ENCODE measurements at places on chromosomes 1 and 21.

- peak; percentile 24 for DNase-seq
These were observed 38.5 kb upstream of the PDE9A start for GRCh38 chr21:42614811-42615351.

DNA sequence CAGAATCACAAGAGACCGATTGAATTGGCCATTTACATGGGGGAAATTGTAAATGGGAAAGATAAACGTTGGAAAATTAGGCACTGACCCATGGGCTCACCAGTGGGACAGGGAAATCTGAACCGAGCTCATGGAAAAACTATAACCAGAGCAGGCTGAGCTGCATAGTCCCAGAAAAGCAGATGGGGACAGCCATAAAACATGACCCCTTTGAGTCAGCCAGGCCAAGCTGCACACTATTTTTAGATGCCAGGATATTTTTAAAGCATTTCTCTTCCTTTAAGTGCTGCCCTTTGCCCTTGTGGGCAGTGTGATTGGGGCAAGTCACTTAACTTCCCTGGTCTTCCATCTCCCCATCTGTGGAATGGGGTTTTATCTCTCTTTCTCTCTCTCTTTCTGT, 184.1 kb downstream of the FOXD2 start:
- DNase-seq = no peak

GRCh38 chr1:4027492-4028138, 127.5 kb upstream of the C1orf174 start:
- no peak for DNase-seq

GRCh38 chr1:225848030-225848955, 33.9 kb downstream of the TMEM63A start:
- DNase-seq = peak; percentile 45

GRCh38 chr1:180934563-180934962, 21.9 kb downstream of the KIAA1614 start:
- DNase-seq = no peak

GRCh38 chr1:165365341-165365740, 8.8 kb upstream of the LMX1A start:
- no peak for DNase-seq

- DNase-seq = no peak
These were observed 7.1 kb upstream of the GNPAT start for GRCh38 chr1:231233735-231234417.

DNA sequence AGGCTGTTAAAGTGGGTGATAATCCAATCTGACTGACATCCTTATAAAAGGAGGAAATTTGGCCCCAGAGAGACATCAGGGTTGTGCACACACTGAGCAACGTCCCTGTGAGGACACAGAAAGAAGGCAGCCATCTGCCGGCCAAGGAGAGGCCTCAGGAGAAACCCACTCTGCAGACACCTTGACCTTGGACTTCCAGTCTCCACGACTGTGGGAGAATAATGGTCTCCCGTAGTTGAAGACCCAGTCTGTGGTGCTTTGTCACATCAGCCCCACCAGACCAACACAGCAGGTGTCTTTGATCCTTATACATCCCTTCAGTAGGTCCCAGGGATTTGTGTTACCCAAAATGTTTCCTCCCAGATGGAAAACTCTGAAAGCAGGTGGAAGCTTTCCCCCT, 4.2 kb upstream of the DNAJC28 start:
- DNase-seq = no peak

DNA sequence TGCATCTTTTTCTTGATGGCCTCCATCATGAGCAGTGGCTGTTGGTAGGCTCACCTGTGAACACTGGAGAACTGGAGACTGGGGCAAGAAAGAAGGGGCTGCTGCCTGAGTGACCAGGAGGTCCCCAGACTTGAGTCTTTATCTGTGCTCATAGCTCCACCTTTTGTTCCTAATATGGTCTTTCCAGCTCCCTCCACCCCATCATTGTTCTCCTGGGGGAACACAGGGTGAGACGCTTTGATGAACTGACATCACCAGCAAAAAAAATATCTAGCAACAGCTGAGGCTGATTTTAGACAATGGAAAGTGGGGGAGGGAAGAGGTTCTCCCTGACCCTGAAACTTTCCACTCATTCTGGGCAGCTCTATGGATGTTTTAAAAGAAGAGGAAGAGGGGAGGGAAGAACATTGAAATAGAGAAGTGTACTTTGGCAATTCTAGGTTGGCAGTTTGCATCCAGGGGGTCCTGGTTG, at the start of gene TPM3:
TPM3 (minus strand) TSS at position 111 of the 472 bp plus-strand sequence; CDS start at position 29, 82 bp downstream.
- DNase-seq = no peak

DNA sequence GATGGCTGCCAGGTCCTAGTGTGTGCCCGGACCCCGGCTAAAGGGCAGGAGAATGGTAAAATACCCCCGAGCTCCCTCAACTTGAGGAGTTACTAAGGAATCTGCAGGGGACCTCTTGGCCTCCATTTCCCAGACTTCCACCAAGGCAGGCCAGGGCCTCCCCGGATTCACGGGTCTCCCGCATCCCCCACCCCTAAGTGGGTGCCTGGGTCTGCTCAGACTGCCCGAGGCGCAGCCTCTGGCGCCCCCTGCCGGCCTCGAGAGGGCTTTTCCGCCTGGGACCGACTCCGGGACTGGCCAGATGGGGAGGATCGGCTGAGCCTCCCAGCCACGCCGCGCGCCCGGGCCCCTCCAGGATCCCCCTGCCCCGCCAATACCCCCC, 1.7 kb downstream of the PLEKHG5 start:
- DNase-seq = peak; percentile 38

DNA sequence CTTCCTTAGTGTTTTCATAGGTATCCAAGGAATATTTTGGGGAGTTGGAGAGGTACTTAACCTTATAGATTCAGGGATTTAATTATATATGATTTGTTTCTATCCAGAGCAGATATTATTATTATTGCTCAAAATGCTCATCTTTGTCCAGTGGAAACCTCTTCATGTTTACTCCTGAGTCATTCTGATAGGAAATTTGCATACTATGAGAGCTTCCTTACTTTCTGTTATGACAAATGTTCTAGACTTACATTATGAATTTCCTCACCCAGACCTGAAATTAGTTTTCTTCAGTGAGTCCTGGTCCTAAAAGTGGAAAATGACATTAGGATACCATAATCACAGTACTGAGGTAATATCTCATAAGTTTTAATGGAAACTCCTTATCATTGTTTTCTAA, 57.5 kb upstream of the PLPPR5 start:
- DNase-seq = no peak

- no peak for DNase-seq
These were observed 37.1 kb downstream of the PIK3CD start for GRCh38 chr1:9688599-9688998.

DNA sequence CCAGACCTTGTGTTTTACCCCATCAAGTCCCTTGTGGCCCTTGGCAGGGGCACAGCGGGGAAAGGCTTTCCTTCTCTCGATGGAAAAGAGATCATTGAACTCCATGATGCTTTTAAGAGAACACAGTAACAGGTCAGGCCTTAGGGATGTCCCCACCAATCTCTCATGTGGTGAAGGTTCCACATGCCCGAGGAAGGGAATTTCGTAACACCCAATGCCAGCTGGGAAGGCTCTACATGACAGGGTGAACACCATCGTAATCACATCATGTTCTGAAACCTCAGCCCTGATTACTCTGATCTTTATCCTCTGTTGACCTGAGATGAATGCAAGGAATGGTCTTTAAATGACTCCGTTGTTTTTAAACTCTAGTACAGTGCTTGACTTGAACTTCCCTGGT, 105.5 kb upstream of the SPAG17 start:
- DNase-seq = no peak

DNA sequence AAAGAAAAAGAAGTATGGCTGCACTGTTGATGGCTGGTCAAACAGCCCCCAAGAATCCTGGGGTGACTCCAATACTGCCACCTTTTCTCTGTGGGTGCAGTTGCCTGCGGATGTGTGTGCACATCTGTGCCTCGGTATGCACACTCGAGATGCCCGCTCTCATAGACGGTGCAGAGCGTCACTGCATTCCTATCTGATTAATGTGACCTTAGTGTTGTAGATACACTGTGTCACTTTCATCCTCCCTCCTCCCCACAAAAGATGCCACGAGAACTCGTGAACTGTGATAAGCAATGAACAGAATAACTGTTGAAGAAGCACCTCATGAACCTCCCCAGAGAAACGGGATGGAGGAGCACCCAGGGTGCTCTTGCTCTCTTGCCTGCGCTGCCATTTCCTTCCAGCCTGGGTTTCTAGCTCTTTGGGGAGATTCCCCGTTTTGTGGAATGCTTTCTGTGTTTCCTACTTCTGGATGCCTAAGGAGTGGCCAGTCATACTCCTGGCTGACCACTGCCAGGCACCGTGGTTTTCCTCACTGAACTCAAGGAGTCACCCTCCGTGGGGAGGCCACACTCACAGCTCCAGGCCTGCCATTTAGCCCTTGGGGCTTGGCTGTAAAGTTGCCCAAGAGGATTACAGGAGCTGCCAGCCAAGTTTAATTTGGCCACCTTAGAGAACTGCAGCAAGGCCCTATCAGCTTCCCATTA, 32.0 kb downstream of the NTPCR start:
- no peak for DNase-seq

DNA sequence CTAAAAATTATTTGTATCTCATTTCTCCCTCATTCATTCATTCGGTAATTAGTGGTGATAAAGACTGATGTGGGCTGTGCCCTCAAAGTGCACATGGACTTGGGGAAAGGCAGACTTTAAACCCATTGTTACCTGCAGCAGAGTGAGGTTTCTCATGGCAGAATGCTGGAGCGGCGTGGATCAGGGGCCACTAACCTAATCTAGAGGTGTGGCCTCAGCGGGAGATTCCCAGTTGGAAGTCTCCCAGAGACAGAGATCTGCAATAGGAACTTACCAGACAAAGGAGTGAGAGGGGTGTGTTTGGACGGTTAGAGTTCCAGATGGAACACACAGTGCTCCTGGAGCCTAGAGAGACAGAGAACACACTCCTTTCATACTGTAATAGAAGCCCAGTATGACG, 73.5 kb downstream of the VPS26C start:
- no peak for DNase-seq

- DNase-seq = no peak
These were observed 28.8 kb downstream of the PIK3C2B start for GRCh38 chr1:204465546-204466415.

DNA sequence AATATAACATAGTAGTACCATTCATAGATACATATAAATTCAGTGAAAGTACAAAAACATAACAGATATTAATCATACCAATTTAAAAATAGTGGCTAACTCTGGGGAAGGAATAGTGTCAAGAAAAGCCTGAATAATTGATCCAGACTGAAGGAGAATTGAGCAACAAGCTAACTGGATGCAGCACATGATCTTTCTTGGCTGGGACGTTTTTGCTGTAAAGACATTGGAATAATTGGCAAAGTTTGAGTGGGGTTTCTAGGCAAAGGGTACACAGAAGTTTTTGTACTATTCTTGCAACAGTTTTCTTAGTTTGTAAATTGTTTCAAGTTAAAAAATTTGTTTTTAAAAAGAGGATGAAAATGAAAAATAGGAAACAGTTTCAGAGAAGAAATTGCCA, 2.6 kb upstream of the SH3GLB1 start:
- DNase-seq = no peak

DNA sequence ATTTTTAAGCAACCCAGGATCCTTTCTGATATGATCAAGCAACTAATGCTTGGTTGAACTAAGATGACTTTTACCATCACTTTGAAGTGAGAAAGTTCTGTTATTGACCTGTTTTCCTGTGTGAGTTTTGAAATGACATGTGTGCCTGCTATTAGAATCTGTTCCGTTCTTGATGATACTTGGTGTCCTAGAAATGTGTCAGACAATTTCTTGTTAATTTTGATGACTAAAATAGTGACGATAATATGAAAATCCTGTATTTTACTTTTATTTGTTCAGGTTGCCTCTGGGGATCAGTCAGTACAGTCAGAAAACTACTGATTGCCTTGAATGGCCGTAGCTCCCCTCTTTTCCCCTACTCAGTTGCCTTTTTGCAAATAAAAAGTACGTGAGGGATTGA, 228.0 kb downstream of the RYR2 start:
- no peak for DNase-seq

GRCh38 chr1:31482482-31483011, 69.5 kb downstream of the SERINC2 start:
- DNase-seq = no peak

GRCh38 chr1:190391582-190391981, 86.1 kb downstream of the BRINP3 start:
- no peak for DNase-seq

DNA sequence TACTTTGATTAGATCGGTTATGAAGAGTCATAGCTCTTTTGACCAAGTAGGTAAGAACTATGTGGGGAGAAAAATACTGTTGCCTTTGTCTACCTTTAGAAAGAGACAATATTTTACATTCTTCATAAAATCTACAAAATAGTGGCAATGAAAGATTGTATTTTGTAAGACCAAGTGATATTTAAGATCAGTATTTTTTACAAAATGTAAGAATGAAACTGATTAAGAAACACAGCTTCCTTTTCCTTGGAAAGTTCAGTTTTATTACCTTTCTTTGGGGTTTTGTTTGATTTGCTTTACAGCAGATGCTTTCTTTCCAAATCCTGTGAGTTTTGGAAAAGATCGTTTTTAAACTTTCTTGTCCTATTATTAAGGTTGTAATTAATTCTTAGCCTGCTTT, 69.8 kb downstream of the SLC35A3 start:
- no peak for DNase-seq

- peak; percentile 31 for DNase-seq
These were observed 18.8 kb downstream of the OPRD1 start for GRCh38 chr1:28830814-28831213.

DNA sequence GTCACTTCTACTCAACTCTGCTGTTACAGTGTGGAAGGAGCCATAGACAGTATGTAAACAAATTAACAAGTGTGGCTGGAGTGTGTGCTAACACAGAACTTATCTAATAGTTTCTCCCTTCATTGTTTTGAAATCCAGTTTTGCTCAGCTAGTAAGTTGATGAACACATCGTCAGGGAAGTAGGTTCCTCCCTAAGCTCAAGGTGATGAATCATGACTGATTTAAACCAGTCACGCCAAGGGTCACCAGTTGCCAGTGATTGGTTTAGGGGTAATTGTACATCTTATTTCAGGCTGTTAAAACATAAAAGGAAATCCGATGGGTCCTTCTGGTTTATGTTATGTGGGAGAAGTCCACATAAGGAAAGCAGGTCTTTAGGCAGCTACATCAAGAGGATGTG, 97.0 kb upstream of the CHODL start:
- DNase-seq = no peak

DNA sequence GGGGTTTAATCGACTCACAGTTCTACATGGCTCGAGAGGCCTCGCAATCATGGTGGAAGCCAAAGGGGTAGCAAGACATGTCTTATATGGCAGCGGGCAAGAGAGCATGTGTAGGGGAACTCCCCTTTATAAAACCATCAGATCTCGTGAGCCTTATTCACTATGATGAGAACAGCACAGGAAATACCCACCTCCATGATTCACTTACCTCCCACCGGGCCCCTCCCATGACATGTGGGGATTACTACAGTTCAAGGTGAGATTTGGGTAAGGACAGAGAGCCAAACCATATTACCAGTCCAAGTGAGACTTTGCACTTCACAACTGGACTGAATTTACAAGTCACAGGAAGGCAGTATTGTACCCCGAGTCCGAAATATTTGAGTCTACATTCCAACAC, 73.9 kb upstream of the ANGPTL1 start:
- DNase-seq = no peak

GRCh38 chr1:24965571-24965930, 35.5 kb upstream of the RUNX3 start:
- DNase-seq = no peak

GRCh38 chr21:44885615-44886014, 12.1 kb upstream of the PTTG1IP start:
- DNase-seq = no peak
